ENCODE measurements at places on chromosomes 4 and X.

- DNase-seq = no peak
Measured at GRCh38 chr4:23631255-23631950, 258.4 kb downstream of the PPARGC1A start.

DNA sequence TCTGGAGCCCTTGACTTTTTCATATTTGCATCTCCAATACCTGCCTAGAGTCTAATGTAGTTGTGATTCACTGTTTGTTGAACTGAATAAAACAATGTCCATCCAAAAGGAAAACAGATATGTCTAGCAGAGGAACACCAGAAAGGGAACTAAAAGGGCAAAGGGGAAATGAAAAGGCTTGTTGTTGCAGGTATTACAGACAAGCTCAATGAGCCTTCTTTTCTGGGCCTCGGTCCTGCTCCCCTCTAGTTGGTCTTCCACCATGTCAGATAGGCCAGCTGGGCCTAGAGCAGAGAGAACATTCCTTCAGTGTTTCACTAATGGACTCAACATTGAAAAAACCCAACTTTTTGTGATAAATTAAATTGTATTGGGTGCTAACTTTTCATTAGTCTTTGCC lies 55.4 kb downstream of the ZFX start:
- DNase-seq = no peak

- DNase-seq = no peak
Measured at GRCh38 chr4:78254893-78255292, 197.8 kb downstream of the FRAS1 start.

- peak; percentile 13 for DNase-seq
Measured at GRCh38 chr4:181301735-181302710, 941.2 kb upstream of the TENM3 start.

GRCh38 chrX:153662266-153662665 lies 11.3 kb downstream of the PNCK start:
- no peak for DNase-seq

- no peak for DNase-seq
Measured at GRCh38 chrX:153877571-153878261, 8.3 kb downstream of the L1CAM start.

GRCh38 chrX:41604177-41604576 lies 84.6 kb upstream of the GPR34 start:
- no peak for DNase-seq

- DNase-seq = no peak
Measured at GRCh38 chrX:18146954-18147353, 73.7 kb downstream of the BEND2 start.

DNA sequence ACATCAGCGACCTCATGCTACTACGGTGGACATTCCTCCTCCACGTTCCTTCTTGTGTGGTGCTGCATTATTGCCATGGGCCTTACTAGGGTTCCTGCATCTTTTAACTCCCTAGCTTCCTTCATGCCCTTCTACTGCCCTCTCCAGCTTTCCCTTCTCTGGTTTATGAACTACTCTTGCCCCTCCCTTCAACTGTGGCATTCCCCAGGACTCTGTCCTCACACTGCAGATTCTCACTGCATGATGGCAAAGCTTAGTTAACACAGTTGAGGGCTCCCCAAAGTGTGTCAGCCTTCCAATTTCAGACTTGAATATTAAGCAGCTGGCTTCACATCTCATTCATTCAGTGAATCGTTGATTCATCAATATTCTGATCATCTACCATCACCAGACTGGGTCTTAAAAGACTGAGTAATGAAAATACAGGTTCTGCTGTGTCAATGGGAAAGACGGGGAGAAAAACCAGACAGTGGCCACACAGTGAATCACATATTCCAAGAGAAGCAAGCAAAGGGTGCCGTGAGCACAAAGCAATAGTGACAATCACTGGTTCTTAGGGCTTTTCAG lies 53.0 kb downstream of the ZFX start:
- no peak for DNase-seq

DNA sequence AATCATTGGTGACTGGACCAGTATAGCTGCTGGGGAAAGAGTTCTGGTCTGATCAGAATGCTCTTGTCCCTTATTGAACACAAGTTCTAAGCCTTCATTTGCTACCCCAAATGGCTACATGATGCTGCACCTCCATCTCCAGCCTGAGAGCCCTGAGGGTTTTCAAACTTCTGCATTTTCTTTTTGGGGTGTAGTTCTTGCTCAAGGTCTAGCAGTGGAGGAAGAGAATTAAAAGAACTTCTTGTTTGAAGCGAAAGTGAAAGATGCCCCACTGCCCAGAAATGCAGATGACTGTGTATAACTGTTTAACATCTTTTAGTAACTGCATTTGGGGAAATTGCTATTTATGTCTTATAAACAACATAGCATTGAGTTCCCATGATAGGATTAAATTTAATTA lies 38.5 kb downstream of the LAMTOR3 start:
- no peak for DNase-seq

DNA sequence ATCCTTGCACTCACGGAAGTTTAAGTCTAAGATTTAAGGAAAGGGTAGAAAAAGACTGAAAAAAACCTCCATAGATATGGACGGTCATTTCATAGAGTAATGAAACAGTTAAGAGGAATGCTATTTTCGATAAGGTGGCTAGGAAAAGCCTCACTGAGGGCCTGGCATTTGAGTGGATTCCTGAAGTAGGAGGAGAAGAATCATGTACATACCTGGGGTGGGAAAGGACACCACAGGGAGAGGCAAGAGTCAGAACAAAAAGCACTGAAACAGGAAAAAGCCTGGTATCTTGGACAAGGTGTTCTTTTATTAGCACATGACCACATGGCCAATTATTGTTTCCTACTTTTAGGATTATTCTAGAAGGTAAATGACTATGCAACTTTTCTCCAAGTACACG lies 547.2 kb upstream of the DIPK2B start:
- DNase-seq = no peak

GRCh38 chr4:159195361-159195769 lies 92.5 kb downstream of the RAPGEF2 start:
- DNase-seq = no peak

GRCh38 chr4:879729-880077 lies 52.4 kb downstream of the GAK start:
- DNase-seq = no peak

GRCh38 chr4:184475498-184475897 lies 1.1 kb upstream of the IRF2 start:
- peak; percentile 42 for DNase-seq

DNA sequence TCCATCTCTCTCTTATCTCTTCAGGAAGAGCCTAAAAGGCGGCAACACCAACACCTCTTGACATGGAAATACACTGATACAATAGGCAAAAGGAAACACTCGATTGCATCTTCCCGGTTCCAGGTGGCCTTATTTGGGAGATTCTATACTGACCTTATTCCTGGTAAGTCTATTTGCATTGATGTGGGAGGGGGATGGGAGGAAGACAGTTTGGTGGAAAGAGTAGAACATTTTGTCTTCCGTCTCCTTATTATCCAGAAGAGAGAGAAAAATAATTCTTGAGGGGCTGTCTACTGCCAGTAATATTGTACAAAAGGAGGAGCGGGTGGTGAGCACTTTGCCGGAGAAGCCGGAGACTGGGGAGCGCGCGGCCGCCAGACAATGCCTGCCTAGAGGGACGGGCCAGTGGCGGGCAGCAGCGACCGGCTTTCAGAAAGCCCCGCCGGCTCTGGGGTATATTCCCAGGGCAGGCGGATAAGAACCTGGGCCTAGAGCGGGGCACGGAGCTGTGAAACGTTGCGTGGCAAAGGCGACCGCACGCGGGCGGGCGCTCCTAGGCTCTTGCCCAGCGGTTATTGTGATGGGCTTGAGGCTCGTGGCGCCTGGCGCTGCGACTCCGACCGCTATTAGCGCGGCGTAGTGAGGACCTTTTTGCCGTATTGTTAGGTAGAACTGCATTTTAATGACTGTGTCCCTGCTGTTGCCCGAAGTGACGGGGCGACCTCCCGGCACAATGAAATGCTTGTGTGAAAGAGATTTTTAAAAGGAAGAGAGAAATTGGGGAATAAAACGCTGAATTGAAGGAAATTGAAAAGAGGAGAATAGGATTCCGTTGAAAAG lies 518 bp downstream of the PRDM8 start:
- no peak for DNase-seq

DNA sequence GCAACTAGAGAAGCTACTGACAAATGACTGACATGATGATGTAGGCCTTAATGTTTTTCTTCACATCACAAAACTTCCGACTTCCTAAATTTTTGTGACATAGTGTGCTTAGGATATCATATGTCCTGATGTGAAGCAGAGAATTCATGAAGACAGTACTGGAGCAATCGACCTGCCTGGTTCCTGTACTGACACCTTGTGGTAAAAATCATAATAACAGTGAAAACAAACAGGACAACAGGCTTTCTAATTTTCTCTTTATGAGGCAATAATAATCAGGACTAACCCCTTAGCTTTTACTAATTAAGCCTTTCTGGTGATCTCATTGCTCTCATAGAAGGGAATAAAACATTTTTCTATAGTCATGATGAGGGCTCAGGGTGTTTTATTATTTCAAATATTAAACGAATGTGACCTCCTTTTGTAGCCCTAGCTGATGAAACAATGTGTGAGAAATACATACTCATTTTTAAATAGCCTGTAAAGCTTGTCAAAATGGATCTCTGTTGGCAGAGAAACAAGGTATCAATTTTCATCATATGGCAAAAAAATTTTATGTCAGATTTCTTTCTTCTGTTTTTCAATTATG lies 158.4 kb downstream of the TENT5D start:
- peak; percentile 5 for DNase-seq

- DNase-seq = no peak
Measured at GRCh38 chr4:40206426-40206825, 9.6 kb downstream of the RHOH start.

DNA sequence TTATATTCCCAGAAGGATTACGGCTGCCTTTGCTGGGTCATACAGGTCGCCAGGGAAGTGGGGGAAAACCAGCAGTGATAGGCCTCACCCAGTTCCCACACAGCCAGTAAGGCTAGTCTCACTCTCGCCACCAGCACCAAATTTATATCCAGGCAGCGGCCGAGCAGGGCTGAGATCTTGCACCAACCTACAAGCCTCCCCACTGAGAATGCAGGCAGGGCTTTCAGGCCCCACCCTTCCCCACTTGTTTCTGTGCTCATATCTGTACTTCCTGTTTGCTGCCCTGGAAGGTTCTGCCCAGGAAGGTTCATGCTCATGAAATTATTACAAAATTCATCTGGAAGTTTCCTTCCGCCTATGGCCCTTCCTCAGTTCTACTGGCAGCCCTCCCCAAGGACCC lies 179.7 kb downstream of the STIM2 start:
- no peak for DNase-seq

DNA sequence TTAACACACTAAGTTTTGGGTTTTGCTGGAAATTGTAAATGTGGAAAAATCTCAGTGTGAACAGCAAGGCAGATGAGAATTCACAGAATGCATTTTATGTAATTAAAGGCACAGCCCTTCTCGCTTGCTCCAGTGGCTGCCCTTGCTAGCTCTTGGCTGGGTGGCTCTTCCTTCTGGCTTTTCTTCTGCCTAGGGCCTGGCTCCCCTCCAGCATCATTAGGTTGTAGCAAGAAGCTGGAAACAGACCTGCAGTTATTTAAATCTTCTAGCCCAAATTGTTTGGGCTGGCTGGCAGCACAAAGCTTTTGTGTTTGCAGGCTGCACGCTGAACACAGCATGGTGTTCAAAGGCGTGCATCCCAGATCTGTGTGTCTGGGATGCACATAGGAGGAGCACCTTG lies 56.5 kb downstream of the LIMCH1 start:
- peak; percentile 79 for DNase-seq

GRCh38 chr4:38242101-38242500 lies 281.9 kb downstream of the PTTG2 start:
- DNase-seq = no peak
